ENCODE measurements at places on chromosomes 5 and 9.

DNA sequence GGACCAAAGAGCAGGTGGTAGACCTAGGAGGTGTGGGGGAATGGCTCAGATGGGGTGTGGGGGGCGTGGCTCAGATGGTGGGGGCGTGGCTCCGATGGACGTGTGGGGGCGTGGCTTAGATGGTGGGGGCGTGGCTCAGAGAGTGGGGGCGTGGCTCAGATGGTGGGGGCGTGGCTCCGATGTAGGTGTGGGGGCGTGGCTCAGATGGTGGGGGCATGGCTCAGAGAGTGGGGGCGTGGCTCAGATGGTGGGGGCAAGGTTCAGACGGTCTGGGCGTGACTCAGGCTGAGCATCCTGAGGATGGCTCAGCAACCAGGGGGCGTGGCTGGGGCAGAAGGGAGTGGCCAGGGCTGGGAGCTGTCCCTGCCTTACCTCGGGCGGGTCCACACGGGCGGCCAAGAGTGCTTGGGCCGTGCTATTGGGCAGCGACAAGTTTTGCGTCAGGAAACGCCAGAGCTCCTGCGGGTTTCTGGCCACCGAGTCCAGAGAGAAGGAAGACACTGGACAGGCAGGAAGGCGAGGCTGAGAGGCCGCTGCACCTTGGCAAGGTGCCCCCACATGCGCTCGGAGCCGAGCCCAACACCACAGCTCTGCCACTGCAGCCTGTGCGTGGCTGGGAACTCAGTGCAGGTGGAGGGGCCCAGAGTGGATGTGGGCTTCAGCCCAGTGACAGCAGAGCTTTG lies 5.9 kb downstream of the ABCA2 start:
- DNase-seq, result no peak

GRCh38 chr5:74224331-74224730 lies 416.2 kb downstream of the ENC1 start:
- DNase-seq, result no peak

DNA sequence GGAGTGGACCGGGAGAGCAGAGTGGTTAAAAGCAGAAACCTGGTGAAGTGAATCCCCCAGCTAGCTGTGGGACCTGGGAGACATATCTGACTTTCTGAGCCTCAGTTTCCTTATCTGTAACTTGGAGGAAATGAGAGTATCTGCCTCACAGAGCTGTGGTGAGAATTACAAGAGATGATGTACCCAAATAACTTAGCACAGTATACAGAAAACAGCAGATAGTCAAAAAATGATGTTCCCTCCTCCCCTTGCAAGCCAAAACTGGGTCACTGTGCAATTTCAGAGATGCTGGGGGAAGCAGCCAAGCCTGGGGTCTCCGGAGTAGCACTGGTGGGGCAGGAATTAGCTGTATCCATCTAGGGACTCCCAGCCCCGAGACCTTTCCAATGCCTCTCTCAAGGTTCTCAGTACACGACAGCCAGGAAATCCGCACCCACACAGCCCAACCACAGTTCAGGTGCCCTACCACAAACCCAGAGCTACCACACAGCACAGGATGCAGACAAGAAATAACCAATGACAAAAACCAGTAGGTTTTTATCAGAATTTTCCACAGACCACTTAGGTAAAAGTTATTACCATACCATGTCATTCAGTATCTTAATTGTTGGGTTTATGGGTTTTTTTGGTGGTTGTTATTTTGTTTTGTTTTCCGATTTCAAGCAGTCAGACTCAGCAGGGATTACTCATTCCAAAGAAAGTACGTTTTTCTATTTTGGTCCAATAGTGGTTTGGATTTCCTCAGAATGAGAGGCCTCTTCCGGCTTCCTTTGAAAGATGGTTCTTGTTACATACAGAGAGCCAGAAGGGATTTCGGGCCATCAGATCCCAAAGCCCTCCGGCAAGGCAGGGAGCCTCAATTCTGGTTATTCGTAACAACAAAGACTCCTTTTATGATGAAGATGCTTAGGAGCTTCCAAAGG lies 4.9 kb upstream of the HRH2 start:
- DNase-seq, result no peak

GRCh38 chr5:135487037-135487395 lies 34.9 kb upstream of the TIFAB start:
- DNase-seq, result no peak

- no peak for DNase-seq
These were observed 27.4 kb downstream of the UNC5A start for GRCh38 chr5:176837707-176838115.
